ENCODE measurements at places on chromosomes 13 and 19.

DNA sequence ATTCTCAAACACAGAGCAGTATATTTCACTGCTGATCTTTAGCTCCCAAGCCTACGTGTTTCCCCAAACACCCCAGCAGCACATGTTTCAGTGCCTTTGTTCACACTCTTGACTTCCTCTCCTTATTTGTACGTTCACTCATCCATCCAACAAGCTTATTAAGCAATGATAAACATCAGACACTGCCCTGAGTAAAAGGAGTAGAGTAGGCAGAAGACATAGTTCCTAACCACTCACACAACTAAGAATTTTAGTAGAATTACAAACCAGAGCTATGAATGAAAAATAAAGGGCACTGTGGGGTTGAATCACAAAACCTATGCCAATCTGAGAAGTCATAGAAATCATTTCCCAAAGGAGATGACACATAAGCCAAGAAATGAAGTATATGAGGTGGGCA is 213.5 kb downstream of the DIAPH3 start:
- DNase-seq: peak; percentile 72

- DNase-seq: no peak
Measured at GRCh38 chr13:29129616-29130015, 309.5 kb downstream of the MTUS2 start.

DNA sequence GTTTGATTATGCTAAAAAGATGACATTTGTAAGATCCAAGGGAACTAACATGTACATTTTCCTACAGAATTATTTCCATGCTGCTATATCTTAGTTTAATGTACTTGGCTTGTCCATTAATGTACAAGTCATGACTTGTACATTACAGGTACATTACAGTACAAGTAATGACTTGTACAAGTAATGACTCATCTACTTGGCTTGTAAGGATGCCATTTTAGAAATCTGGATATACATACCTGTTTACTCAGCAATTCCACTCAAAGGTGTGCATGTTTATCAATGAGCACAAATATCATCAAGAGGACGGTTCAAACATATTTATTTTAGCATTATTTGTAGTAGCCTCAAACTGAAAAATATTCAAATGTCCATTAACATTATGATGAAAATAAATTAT is 87.0 kb upstream of the TRPC4 start:
- DNase-seq: no peak

- peak; percentile 20 for DNase-seq
Measured at GRCh38 chr13:51734786-51735185, 69.2 kb downstream of the DHRS12 start.

- no peak for DNase-seq
Measured at GRCh38 chr19:19077103-19077502, 13.3 kb downstream of the SLC25A42 start.

DNA sequence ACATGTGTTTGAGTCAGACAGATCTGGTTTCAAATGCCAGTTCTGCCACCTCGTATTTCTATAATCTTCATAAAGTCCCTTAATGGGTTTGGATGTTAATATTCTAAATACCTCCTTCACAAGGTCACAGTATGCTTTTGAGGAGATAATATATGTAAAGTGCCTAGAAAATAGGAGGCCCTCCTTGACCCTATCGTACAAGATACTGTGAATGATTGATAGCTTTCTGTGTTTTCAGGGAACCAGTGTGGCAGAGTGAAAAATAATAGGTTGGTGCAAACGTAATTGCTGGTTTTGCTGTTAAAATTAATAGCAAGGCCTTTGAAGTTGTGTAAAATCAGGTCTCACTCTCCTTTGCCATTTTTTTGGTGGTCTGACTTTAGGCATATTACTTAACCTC is 77.5 kb upstream of the SCEL start:
- DNase-seq: no peak

GRCh38 chr13:45928843-45929242 is 77.3 kb upstream of the SIAH3 start:
- DNase-seq: peak; percentile 75

DNA sequence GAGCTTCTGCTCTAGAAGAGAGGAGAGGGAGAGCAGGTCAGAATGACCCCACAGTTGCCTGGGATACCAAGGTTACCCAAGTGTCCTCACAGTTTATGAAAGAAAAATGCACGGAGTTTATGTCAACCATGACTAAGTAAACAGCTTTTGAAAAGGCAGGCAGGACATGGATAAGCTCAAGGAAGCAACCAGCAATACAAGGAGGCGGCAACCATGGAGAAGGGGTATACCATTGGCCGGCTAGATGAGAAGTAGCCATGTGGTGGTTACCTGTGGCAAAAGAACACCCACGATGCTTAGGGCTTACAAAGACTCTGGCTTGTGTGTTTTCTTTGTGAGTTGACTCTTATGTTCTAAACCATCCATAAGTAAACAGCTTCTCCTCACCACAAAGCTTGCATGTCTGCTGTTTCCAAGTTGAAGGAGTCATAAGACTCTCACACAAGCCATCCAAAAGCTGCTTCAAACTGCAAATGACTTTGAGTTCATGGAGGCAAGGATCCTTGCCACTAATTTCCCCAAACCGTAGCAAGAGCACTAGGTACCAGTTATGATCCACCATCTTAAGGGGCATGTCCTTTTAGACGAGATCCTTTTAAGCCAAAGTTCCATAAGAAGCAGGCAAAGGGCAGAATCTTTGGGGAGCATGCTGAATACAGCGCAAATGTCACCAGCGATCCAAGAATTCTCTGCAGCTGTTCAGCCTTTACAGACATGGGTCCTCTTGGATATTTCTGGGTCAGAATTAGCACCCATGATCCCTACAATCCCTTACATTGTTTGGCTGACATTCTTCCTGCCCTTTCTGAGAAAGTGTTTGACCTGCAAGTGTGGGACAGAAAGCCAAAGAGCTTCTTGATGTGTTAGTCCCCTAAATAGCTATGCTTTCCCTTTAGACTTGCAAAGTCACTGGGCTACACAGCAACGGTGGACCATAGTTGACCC is 74.8 kb upstream of the IPO5 start:
- DNase-seq: peak; percentile 65

DNA sequence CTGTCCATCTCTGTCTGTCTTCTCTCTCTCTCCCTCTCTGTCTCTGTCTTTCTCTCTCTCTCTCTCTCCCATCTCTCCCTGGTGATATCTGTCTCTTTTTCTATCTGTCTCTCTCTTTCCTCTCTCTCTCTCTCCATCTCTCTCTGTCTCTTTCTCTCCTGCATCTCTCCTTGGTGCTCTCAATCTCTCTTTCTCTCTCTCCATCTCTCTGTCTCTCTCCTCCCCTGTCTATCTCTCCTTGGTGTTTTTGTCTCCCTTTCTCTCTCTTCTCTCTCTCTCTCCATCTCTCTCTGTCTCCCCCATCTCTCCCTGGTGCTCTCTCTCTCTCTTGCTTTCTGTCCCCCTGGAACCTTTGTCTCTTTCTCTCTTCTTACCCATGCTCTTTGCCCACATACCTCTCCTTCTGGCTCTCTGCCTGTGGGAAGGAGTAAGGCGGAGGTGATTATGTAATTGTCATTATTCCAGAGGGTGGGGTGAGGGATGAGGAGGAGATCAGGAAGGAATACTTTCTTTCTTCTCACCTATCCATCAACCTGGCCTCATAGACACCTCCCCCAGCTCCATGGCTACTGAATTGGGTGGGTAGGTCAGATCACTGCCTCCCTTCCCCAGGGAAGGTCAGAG is 30.9 kb upstream of the CYP2B6 start:
- no peak for DNase-seq

DNA sequence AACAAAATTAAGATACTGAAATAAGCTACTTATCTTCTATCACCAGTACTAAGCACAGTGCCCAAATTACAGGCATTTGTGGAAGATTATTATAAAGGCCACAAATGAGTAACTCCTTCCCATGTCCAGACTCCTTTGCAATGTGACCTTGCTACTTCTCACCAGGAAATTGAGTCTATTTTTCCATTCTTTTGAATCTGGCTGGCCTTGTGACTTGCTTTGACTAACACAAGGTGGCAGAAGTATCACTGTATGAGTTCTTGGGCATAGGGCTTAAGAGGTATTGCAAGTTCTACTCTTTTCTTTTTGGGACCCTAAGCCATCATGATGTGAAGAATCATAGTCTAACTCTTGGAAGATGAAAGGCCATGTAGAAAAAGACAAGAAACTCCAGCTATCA is 49.9 kb downstream of the UGGT2 start:
- no peak for DNase-seq

DNA sequence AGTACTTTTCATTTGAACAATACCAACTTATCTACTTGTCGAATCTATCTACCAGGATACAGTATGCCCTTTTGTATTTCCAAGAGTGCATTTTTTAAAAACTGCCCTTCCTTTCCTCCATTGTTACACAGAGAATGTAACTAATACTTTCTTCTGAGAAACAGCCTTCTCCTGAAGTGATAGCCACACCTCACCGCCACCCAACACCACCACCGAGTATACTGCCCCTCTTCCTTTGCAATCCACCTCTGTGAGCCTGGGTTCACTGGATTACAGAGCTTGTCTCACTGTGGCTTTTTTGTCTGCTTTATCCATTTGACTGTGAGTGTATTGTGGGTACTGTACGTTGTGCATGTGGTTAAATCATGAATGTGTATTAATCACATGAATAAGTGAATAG is 305.4 kb downstream of the KLF12 start:
- no peak for DNase-seq

GRCh38 chr19:44984005-44984404 is 17.3 kb upstream of the RELB start:
- DNase-seq: no peak

- peak; percentile 90 for DNase-seq
Measured at GRCh38 chr19:6060600-6061375, 49.5 kb downstream of the RFX2 start.

GRCh38 chr19:18208098-18208951 is 4.5 kb upstream of the RAB3A start:
- DNase-seq: no peak

- DNase-seq: no peak
Measured at GRCh38 chr19:14514215-14514863, 3.9 kb downstream of the DNAJB1 start.

Data from kidney glomerular epithelial cell (primary cell).